Karpas-422 (cell line): ENCODE measurements at places on chromosomes 16 and 17.
A peak's percentile ranks its signal among the peaks of the same experiment; 100 is the strongest.

- DNase-seq = no peak
Measured at GRCh38 chr16:86739808-86740207, 161.5 kb downstream of the FOXL1 start.

GRCh38 chr17:36195434-36196130 is 976 bp downstream of the CCL3L1 start:
- DNase-seq = peak; percentile 35

DNA sequence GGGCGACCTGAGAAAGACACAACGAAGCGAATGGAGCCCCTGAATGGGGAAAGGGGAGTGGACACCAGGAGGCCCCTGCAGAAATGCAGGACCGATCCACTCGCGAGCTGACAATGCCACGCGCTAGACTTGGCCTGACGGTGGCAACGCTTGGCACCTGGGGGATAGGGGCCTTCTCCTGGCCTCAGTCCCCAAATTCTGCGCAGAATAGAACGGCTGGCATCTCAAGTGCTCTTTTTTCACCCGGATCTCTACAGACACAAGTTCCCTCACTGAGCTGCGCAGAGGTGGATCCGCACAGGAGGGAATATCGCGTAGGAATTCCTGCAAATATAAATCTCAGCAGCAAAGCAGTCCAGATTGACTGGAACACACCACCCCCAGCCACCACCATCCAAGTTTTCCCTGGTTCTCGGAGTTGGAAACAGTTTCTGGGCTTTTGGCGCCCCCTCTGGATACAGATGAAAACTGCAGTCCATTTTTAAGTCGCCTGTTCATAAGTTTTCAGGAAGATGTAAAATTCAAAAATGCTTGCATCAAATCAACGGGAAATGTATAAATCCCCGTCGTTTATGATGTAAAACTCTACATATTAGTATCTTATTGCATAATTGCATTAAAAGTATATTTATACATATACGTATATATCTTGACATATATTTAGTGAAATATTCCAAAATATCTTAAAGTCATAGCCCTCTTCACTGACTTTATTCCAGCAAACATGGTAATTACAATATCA is 2.3 kb upstream of the SOX9 start:
- DNase-seq = peak; percentile 82

DNA sequence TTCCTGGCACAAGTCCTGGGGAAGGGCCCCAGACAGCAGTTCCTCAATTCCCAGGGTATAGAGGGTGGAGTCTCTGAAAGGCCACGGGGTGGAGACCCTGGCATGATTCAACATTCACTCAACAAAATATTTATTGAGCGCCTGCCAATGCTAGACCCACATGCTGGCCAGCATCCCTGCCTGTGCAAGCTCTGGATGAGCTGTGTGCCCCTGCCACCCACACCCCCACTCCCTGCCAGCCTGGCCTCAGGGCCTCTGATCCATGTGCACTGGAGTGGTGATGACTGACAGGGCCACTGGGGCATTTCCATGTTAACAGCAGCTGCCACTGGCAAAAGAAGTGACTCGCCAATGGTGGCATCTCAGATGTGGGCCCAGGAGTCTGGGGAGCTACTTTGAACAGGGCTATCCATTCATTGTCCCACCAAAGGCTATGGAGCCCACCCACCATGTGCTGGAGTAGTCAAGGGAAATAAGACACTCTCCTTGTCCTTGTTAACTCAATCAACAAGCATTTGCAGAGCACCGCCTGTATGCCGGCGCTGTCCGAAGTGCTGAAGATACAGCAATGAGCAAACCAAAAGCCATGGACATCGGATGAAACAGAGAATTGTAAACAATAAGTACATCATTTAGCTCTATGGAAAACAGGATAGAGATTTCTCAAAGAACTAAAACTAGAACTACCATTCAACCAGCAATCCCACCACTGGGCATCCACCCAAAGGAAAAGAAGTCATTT is 3.0 kb upstream of the PRSS22 start:
- DNase-seq = no peak

DNA sequence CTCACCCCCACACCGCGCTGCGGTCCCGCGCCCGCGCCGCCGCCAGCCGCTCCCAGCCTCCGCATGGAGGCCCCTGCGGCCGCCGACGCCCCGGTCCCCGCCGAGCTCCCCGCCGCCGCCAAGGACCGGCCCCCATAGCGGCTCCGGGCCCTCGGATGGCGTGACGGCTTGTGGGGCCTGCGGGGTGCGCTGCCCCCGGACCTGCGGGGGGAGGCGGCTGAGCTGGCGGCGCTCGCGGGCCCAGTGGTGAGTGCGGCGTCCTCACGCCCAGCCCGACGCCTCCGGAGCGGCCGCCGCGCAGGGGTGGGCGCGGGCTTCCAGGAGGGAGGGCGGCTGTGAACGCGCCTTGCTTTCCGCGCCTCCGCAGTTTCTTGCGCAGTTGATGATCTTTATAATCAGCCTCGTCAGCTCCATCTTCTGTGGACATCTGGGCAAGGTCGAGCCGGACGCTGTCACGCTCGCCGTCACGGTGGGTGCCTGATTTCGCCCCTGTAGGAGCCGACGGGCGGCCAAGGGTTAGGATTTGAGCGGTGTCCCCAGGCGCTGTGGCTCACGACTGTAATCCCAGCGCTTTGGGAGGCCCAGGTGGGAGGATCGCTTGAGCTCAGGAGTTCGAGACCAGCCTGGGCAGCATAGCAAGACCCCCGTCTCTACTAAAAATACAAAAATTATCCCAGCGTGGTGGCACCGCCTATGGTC is 46.4 kb downstream of the SLC47A1 start:
- DNase-seq = no peak

GRCh38 chr16:57621521-57622271 is 6.7 kb upstream of the ADGRG1 start:
- no peak for DNase-seq

GRCh38 chr16:49524947-49525315 is 151.3 kb downstream of the C16orf78 start:
- no peak for DNase-seq

DNA sequence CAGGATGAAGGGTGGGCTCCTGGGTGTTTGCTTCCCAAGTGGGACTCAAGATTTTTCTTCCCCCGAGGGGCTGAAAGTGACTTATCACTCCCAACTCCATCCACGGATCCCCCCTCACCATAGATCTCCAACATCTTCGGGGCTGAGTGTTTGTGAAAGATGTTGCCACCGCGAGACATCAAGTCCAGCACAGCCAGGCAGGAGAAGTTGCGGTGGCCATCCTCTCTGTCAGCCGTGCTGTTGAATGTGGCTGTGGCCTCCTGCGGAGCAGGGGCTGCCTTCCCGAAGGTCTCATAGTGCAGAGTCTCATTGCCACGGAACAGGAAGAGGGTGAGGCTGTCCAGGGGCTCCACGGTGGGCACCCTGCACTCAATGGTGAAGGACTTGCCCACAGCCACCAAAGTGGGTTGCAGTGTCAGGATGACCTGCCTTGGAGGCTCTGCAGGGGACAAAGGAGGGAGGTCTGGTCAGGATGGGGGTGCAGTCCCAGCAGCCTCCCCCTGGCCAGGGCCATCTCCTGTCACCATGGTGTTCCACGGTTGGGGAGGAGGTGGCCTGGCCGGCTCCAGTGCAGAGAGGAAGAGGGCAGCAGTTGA is 5.5 kb downstream of the PRR29 start:
- no peak for DNase-seq

DNA sequence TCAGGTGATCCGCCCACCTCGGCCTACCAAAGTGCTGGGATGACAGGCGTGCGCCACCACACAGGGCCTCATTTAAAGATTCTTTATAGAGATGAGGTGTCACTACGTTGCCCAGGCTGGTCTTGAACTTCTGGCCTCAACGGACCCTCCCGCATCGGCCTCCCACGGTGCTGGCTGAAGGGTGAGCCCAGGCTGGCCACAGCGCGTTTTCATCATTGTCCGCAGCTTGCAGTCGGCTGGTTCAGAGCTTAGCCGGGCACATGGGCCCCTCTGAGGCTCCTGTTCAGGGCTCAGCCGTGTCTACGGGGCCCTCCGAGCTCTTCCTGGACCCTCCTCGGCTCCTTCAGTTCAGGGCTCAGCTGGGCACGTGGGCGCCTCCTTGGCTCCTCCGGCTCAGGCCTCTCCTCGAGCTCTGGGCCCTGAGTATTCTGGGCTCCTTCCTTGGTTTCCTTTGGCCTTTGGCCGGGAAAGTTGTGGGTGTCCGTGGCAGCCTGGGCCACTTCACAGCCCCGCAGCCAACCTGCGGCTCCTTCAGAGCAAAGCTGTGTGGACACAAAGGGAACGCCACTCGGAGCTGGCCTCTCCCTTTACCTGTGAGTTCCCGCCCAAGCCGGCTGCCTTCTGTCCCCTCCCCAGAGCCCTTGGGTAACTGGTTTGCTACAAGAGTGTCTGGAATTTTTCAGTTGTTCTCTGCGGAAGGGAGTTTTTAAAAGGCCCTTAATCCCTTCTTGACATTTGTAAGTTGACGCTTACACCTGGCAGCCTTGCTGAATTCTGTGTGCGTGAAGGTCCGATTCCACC is 1.2 kb upstream of the MSLN start:
- DNase-seq = no peak

GRCh38 chr17:2177235-2177811 is 122.4 kb downstream of the HIC1 start:
- no peak for DNase-seq

DNA sequence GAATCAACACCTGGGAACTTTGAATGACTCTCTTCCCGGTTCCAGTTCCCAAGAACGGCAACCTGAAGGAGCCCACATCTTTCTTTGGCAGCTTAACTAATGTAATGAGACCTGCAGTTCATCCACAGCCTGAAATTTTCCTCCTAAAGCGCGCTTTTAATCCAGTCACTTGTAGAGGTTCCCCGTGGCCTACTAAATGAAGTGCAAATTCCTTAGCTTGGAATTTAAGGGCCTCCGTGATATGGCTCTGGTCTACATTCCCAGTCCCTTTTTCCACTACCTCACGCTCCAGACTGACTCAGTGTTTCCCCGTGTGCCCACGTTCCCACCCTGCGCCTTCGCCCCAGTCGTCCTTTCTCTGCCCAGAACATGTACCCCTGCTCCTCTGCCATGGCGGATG is 27.2 kb downstream of the FZD2 start:
- no peak for DNase-seq

GRCh38 chr16:8619671-8620370 is 1.7 kb upstream of the METTL22 start:
- peak; percentile 64 for DNase-seq

- no peak for DNase-seq
Measured at GRCh38 chr16:77093999-77094398, 97.0 kb upstream of the MON1B start.
